ENCODE measurements at places on chromosomes 7 and 10.
A peak's percentile ranks its signal among the peaks of the same experiment; 100 is the strongest.

- no peaks in the 10 kb centered on the region for H3K27me3 ChIP-seq
- no peaks in the 10 kb centered on the region for H3K36me3 ChIP-seq
- peaks cover 26% of the 10 kb centered on the region for H3K4me1 ChIP-seq
- no peak overlapping the region for H3K27ac ChIP-seq
These were observed 141.2 kb downstream of the GLI3 start for GRCh38 chr7:42095791-42096190.

DNA sequence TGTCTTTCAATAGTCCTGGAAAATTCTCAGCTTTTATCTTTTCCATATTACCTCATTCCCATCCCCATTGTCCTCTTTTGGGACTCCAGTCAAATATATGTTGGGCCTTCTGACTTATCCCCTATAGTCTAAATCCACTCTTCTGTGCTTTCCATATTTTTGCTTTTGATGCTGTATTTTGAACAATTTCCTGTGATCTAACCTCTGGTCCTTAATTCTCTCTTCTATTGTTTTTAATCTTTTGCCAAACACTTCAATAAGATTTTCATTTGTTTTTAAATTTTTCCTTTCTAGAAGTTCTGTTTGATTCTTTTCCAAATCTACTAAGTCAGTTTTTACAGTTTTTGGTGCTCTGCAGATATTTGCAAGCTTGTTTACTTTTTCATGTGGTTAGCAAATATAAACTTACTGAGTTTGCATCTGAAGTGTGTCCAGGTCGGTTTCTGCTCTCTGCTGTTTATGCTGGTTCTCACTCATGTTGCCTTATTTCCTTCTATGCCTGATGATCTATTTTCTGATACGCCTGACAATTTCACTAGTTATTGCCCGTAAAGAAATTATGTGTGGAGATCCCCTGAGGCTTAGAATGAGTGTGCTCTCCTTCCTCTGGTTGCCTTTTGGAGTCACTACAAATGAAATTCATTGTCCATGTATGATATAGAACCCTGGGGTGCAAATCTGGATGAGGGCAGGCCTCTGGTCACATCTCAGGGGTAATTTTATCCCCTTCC lies 110.4 kb downstream of the RBM20 start:
- DNase-seq = no peak
- no peaks in the 10 kb centered on the region for H3K36me3 ChIP-seq
- H3K27ac ChIP-seq = no peak overlapping the region
- H3K27me3 ChIP-seq = no peaks in the 10 kb centered on the region

- no peaks in the 10 kb centered on the region for H3K36me3 ChIP-seq
- H3K4me3 ChIP-seq = no peak overlapping the region
- peaks cover 33% of the 10 kb centered on the region for H3K4me1 ChIP-seq
- peak overlapping the region; percentile 47 for H3K27ac ChIP-seq
These were observed 298.5 kb downstream of the KLF6 start for GRCh38 chr10:3486346-3487065.

DNA sequence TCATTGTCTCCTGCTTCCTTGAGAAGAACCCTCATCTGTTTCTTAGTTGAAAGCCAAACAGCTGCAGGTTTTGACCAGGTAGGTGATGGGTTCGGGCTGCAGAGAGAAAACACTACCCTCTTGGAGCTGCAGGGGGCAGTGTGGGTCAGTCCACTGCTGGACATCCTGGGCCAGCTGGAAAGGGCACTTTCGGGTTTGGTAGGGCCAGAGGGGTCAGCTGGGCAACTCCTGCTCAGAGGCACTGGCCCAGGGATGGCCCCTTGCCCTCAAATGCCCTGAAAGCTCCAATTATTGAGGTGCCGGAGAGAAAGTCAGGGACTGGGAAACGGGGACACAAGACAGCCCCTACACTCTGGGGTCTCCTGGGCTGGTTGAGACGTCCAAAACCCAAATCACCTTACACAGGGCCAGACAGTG lies 90.7 kb downstream of the MKI67 start:
- peak overlapping the region; percentile 14 for H3K27ac ChIP-seq
- no peaks in the 10 kb centered on the region for H3K36me3 ChIP-seq
- no peaks in the 10 kb centered on the region for H3K4me1 ChIP-seq
- H3K27me3 ChIP-seq = no peaks in the 10 kb centered on the region
- no peak overlapping the region for H3K4me3 ChIP-seq

DNA sequence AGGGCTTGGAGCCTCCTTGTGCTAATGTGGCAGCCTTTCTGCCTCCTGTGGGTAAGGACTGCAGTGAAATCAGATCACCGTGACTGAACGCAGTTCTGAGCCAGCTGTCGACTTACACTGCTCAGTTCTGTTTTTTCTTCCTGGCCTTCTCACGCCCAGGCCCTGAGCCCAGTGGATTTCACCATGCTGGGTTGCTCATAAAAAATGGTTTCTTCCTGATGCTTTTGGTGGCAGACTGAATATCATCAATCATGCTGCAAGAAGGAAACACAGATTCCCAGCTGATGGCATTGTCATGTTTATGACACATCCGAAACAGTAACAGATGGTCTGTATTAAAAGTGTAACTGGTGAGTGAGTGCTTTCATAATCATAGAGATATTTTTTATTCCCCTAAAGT lies 389.6 kb downstream of the GALNT17 start:
- peaks cover 5% of the 10 kb centered on the region for H3K4me1 ChIP-seq
- no peak overlapping the region for H3K4me3 ChIP-seq
- no peaks in the 10 kb centered on the region for H3K36me3 ChIP-seq

GRCh38 chr7:16546921-16547505 lies 20.4 kb downstream of the LRRC72 start:
- H3K27me3 ChIP-seq = no peaks in the 10 kb centered on the region
- DNase-seq = no peak
- no peaks in the 10 kb centered on the region for H3K36me3 ChIP-seq
- no peak overlapping the region for H3K27ac ChIP-seq
- H3K4me1 ChIP-seq = no peaks in the 10 kb centered on the region

- peaks cover 5% of the 10 kb centered on the region for H3K4me1 ChIP-seq
- no peaks in the 10 kb centered on the region for H3K36me3 ChIP-seq
- no peak for DNase-seq
- H3K27ac ChIP-seq = no peak overlapping the region
These were observed 59.1 kb downstream of the ARMC3 start for GRCh38 chr10:22986771-22987542.

DNA sequence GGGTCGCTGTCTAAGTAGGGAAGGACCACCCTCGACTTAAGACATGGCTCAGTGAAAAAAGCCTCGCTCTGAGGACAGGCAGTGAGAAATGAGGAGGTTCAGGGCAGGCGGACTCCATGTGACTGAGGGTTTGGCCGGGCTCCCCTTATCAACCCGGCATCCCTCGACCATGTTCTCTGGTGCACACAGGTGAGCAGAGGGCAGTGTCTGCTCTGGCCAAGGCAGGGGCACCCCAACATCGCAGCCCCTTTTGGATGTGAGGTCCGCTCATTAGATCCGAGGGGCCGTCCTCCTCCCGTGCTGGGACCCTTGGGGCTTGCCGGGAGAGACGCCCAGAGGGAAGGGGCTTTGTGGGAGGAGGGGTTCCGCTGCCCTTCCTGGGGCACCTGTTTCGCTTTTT lies 475.1 kb downstream of the DNAJB6 start:
- DNase-seq = no peak
- H3K27ac ChIP-seq = no peak overlapping the region
- no peak overlapping the region for H3K4me3 ChIP-seq

DNA sequence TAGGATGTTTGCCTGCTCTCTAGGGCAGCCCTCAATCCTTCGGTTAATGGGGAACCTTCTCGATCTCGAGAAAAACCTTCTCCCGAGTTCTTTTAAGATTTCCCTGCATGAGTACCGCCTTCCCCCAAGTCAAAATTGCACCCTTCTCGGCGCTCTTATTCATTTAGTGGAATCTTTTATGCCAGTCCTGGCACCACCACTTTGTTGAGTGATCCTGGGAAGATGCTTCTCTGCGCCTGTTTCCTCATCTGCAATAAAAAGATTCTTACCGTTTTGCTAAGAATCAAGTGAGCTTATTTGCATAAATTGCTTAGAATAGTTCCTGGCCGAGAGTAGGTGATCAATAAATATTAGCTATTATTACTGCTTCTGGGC lies 697 bp downstream of the ARPC1A start:
- H3K4me1 ChIP-seq = peaks cover 61% of the 10 kb centered on the region
- DNase-seq = no peak
- H3K27me3 ChIP-seq = no peaks in the 10 kb centered on the region
- peaks cover 4% of the 10 kb centered on the region for H3K36me3 ChIP-seq
- H3K4me3 ChIP-seq = peak overlapping the region; percentile 97

DNA sequence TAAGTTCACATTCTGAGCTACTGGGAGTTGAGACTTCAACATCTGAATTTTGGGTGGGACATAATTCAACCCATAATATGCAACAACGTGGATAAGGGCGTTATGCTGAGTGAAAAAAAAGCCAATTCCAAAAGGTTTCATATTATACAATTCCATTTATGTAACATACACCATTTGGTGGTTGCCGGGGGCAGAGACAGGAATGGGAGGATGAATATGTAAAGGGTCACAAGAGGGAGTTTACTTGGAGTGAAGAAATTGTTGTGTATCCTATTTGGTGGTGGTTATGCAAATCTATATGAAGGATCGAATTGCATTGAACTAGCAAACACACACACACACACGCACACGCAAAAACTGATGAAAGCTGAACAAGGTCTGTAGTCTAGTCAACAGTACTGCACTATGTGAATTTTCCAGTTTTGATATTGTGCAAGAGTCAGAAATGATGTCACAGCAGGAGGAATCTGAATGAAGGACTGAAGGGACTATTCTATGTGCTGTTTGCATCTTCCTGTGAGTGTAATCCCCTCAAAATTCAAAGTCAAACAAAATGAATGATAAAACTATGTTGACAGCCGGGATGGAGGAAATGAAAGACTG lies 249.2 kb upstream of the HABP2 start:
- no peak overlapping the region for H3K4me3 ChIP-seq
- H3K27me3 ChIP-seq = no peaks in the 10 kb centered on the region
- H3K36me3 ChIP-seq = no peaks in the 10 kb centered on the region
- H3K4me1 ChIP-seq = peaks cover 5% of the 10 kb centered on the region
- DNase-seq = no peak

GRCh38 chr10:128567551-128567950 lies 441.3 kb upstream of the MKI67 start:
- no peaks in the 10 kb centered on the region for H3K36me3 ChIP-seq
- no peaks in the 10 kb centered on the region for H3K4me1 ChIP-seq
- H3K27ac ChIP-seq = no peak overlapping the region
- H3K27me3 ChIP-seq = peaks cover 2% of the 10 kb centered on the region
- H3K4me3 ChIP-seq = no peak overlapping the region
